ENCODE measurements at places on chromosomes 7 and 10.
A peak's percentile ranks its signal among the peaks of the same experiment; 100 is the strongest.

DNA sequence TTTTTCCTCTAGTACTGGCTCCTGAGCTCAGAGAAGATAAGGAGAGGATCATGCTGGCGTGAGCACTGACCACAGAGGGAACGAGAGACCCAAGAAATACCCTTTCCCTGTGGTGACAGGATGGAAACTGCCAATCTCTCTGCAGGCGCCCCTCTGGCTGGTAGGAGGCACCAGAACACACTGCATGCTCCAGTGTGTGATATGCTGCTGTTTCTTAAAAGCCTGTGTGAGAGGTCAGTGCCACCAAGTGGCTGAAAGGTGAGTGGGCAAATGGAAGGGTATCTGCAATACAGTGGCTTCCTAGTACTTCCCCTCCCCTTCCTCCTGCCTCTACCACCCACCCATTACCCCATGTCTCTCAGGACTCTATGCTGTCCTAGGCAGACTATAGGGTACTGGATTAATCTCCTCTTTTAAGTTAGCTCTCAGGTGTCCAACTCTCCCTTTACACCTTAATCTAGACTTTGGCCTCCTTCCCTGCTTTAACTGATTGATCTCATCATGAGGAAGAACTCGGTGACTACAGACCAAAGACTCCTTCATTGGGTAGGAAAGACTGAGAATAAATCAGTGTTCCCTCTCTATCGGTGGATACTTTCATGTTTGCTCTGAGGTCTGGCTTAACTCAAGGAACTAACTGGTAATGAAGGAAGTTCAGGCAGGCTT lies 283.6 kb downstream of the ADRA2A start:
- peak; percentile 43 for DNase-seq

DNA sequence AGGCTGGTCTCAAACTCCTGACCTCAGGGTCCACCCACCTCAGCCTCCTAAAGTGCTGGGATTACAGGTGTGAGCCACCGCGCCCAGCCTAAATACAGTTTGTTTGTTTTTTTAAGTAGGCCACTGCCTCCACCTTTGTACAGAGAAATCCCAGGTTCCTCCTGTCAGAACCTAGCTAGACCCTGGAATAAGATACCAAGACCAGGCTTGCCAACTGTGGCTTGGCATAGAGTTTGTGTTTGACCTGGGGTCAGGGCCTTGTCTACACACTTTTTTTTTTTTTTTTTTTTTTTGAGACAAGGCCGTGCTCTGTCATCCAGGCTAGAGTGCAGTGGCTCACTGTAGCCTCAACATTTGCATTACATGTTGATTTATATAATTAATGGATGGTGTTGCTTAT lies 34.3 kb upstream of the DNAH11 start:
- DNase-seq = no peak

GRCh38 chr10:102001435-102002068 lies 54.4 kb downstream of the ARMH3 start:
- no peak for DNase-seq

DNA sequence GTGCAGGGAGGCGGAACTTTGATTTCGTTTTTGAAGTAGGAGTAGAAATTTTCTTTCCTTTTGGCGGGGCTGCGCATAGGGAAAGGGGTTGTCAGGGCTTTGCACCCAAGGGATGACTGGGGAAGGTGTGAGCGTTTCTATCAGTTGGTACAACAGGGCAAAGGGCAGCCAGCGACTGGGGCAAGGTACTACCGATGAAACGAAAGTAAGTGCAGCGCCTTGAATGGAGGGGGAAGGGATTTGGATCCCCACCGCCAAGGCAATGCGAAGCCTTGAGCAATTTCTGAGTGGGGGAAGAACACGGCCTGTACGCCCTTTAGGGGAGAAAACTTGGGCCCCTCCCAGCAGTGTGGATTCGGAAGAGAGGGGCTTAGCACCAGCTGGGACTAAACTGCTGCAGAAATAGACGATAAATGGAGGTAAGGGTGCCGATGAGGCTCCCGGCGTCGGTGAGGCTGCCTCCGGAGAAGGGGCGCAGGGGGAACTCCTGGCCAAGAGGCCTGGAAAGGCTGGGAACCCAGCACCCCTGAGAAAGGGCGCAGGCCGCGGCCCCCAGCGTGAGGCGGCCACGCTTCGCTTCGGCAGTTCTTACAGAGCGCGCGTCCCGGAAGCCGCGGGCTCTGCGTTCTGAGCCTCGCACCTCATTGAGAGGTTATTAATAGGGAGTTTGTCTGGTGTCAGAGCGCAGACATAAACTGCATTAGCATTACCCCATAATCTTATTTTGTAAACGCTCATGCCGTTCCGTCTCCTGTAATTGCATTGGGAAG lies 10.0 kb upstream of the TLX1 start:
- DNase-seq = no peak

DNA sequence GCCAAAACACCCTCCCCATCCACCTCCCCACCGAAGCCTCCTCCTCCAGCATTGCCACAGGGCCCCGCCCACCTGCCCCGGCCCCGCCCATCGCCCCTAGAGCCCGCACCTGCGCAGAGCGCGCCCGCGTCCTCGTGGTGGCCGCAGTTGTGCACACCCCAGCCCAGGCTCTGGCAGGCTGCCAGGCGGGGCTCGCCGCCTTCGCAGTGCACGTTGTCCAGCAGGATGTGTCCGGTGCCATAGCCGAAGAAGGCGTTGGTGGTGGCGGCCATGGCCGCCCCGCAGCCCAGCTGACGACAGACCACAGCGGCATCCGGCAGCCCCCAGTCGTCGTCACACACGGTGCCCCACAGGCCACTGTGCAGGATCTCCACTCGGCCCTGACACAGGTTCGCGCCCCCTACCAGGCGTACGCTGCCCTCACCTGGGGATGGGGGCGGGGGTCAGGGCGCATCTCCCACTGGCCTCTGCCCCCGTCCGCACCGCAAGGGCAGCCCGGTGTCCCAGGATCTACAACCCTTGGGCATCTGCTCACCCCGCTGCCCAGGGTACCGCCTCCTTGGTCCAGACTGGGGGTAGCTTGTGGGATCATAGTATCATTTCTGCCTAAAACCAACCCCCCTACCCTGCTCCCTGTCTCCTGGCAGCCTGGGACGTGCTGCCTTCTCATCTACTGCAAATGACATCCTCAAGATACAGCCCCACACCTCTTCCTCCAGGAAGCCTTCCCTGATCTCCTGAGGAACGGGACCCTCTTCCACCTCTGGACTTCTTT lies 11.9 kb downstream of the SSC4D start:
- peak; percentile 55 for DNase-seq

- no peak for DNase-seq
Observed at GRCh38 chr10:5466451-5467206, 32.7 kb downstream of the CALML5 start.

- no peak for DNase-seq
Observed at GRCh38 chr10:55183993-55184392, 383.0 kb upstream of the PCDH15 start.

DNA sequence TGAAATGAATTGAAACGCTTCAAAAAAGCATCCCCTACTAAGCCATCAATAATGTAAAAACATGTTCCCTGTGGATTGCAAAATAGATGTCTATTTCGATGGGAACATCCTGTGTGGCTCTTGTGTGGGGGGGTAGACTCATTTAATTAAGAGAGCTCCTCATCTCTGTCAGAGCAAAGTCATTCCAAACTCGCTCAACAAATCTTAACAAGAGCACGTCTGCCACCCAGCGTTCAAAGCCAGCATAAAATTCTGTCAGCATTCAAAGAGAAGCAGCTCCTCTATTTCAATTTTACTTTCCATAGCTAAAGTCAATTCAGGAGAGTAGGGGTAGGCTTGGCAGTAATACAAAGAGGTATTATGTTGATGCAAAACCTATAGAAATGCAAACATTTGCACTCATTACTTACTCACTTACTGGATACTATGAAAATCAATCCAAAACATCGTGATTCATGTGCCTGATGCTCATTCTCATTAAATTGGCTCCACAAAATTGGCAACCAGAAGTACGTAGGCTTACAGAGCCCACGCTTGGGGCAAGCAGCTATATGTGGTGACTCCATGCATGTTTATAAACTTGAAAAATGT lies 114.9 kb downstream of the IPMK start:
- no peak for DNase-seq

DNA sequence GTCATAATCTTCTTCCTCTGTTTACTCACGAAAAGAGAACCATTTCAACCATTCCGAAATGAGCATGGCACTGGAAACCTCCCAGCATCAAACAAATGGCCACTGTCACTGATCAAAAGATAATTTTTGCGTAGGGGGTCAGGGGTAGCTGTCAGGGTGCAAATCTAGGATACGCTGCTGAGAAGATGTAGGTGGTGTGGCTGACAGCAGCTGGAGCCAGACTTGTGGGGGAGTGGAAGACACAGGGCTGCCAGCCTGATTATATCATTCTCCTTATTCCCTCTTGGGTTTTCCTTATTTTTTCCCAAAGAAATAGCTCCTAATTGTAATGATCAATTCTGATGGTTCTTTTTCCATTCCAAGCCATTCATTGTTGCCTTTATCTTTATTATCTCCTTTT lies 266.1 kb downstream of the SORCS1 start:
- no peak for DNase-seq

DNA sequence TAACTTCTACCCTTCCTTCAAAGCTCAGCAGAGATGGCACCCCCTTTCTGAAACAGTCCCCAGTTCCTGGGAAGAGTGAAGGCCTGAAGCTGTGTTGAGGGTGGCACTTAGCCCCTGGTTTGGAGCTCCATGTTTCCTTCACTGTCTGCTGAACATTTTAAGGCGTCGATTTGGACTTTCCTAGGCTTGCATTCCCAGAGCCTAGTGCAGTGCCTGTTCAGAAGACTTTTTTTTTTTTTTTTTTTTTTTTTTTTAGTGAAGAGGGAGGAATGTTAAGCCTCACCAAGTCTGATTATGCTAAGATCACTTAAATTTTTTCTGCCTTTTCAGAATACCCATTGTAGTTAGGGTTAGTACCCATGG lies 97.0 kb downstream of the PFKFB3 start:
- no peak for DNase-seq

DNA sequence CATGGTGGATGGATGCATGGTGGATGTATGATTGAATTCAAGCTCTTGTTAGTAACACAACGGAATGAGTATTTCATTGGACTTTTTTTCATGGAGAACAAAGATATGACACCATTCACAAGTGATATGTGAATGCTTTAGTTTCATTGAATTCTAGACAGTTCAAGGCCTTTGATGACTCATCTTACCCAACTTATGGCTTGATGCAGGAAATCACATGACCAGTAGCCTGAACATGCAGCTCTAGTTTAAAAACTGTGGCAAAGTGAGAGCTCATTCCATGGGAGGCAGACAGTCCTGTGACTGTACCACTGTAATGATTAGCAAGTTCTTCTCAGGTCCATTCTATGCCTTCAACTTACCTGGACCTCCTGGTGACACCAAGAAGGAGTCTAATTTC lies 1239.3 kb downstream of the TYW1 start:
- no peak for DNase-seq

GRCh38 chr7:116232350-116232749 lies 22.0 kb downstream of the TES start:
- no peak for DNase-seq

- DNase-seq = no peak
Observed at GRCh38 chr7:69182596-69183467, 415.4 kb upstream of the AUTS2 start.

DNA sequence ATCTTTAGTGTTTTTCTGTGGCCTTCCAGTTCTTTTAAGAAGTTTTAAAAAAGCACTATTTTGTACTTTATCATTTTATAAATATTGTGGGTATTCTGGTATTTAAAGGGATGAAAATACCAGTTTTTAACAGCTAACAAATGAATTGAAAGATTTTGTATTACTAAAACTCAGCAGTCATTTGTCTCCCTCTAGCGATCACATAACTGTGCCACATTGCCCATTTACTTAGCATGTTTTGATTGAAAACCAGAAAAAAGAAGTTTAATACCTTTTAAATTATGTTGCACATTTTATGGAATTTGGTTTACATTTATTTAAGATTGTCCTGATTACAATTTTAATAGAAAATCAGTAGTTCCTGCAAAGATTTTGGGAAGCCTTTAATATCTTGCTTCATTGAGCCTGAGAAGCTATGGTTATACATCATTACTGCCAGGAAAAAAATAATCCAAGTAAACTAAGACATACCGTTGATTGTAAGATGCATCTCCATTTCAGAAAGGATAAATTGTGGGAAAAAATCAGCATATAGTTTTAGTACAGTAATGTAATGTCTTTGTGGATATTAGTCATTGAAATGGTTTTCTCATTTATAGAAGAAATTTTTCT lies 34.9 kb downstream of the TAX1BP1 start:
- DNase-seq = no peak

GRCh38 chr10:125846894-125847293 lies 23.5 kb downstream of the BCCIP start:
- no peak for DNase-seq

GRCh38 chr7:40234046-40234445 lies 99.2 kb downstream of the SUGCT start:
- no peak for DNase-seq

DNA sequence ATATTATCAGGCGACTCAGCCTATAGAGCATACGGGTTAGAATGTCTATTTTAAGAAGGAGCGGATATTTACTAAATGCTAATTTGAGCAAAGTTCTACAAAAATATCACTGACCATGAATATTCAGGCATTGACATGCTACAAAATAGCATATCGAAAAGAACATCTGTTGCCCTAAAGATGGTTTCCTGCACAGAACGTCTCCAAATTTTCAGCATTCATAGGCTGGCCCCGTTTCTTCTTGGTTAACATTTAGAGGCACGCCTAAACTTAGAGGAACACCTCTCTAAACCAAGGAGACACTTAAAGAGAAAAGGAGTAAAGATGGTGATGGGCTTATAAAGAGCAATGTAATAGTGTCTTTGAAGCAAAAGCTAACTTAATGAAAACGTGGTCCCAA lies 1.3 kb upstream of the MINPP1 start:
- no peak for DNase-seq

GRCh38 chr7:27825891-27826290 lies 85.9 kb downstream of the TAX1BP1 start:
- DNase-seq = no peak

- no peak for DNase-seq
Observed at GRCh38 chr10:54808186-54808935, 7.3 kb upstream of the PCDH15 start.
